ENCODE measurements at places on chromosomes 5 and 9. TPM values are rescaled to one million over a fixed set of nuclear protein-coding genes. Genes with fewer than 3 reads are reported as not detected.

The ARHGEF39 gene
- total RNA-seq, result 0.72 TPM

The MVB12B gene
- 12.3 TPM for total RNA-seq

The SMIM33 gene
- 0.13 TPM for total RNA-seq

The RAD1 gene
- total RNA-seq, result 14.8 TPM

The OBP2B gene
- total RNA-seq, result not detected

The NTRK2 gene
- 41.2 TPM for total RNA-seq

The SERF1A gene
- 8.6 TPM for total RNA-seq

The CDC25C gene
- 0.25 TPM for total RNA-seq

The C9orf72 gene
- total RNA-seq, result 16.1 TPM

The MAP1B gene
- total RNA-seq, result 57.0 TPM

The SPATA31E1 gene
- total RNA-seq, result not detected

The PCDHGA8 gene
- 1.8 TPM for total RNA-seq

GRCh38 chr9:77589046-77589795 is 58.9 kb downstream of the GNA14 start:
- H3K27me3 ChIP-seq, result no peaks in the 10 kb centered on the region
- H3K27ac ChIP-seq, result no peak overlapping the region
- no peak overlapping the region for H3K4me3 ChIP-seq
- DNase-seq, result no peak

- DNase-seq, result no peak
- H3K27ac ChIP-seq, result no peak overlapping the region
- no peak overlapping the region for H3K4me3 ChIP-seq
- no peaks in the 10 kb centered on the region for H3K27me3 ChIP-seq
- peaks cover 8% of the 10 kb centered on the region for H3K4me1 ChIP-seq
Observed at GRCh38 chr9:15433191-15433590, 10.5 kb downstream of the SNAPC3 start.

- H3K36me3 ChIP-seq, result no peaks in the 10 kb centered on the region
- no peak overlapping the region for H3K27ac ChIP-seq
- no peak for DNase-seq
- no peak overlapping the region for H3K4me3 ChIP-seq
- H3K27me3 ChIP-seq, result no peaks in the 10 kb centered on the region
Observed at GRCh38 chr5:62608529-62609511, 30.2 kb downstream of the LRRC70 start.

GRCh38 chr5:154756009-154756867 is 1.1 kb downstream of the LARP1 start:
- peak overlapping the region; percentile 96 for H3K27ac ChIP-seq
- H3K27me3 ChIP-seq, result no peaks in the 10 kb centered on the region
- H3K36me3 ChIP-seq, result no peaks in the 10 kb centered on the region
- peak; percentile 50 for DNase-seq

DNA sequence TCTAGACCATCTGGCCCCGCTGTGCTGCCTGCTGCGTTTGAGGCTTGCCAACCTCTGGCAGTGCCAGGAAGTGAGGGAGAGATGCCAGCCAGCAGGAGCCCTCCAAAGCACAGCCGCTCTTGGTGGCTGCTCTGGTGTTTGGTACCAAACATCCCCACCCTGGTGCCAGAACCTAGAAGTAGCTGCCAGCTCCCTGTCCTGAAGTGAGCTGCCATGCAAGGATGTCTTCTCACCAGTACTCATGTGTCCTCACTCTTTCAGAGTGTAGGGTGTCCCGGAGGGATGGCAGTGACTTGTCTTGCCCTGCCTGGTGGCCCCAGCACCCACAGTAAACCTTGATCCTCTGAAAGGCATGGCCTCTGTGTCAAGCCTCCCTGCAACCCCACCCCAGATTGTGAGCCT is 43.4 kb downstream of the AMBP start:
- no peak overlapping the region for H3K4me3 ChIP-seq
- no peak for DNase-seq
- H3K4me1 ChIP-seq, result no peaks in the 10 kb centered on the region
- H3K27ac ChIP-seq, result no peak overlapping the region

GRCh38 chr9:114611516-114612271 is 603 bp downstream of the TMEM268 start:
- peak overlapping the region; percentile 81 for H3K4me3 ChIP-seq
- H3K36me3 ChIP-seq, result no peaks in the 10 kb centered on the region
- H3K4me1 ChIP-seq, result peaks cover 10% of the 10 kb centered on the region

- no peak overlapping the region for H3K27ac ChIP-seq
- no peak for DNase-seq
- H3K36me3 ChIP-seq, result no peaks in the 10 kb centered on the region
- H3K27me3 ChIP-seq, result no peaks in the 10 kb centered on the region
Observed at GRCh38 chr5:74032617-74033016, 406.6 kb downstream of the ARHGEF28 start.

DNA sequence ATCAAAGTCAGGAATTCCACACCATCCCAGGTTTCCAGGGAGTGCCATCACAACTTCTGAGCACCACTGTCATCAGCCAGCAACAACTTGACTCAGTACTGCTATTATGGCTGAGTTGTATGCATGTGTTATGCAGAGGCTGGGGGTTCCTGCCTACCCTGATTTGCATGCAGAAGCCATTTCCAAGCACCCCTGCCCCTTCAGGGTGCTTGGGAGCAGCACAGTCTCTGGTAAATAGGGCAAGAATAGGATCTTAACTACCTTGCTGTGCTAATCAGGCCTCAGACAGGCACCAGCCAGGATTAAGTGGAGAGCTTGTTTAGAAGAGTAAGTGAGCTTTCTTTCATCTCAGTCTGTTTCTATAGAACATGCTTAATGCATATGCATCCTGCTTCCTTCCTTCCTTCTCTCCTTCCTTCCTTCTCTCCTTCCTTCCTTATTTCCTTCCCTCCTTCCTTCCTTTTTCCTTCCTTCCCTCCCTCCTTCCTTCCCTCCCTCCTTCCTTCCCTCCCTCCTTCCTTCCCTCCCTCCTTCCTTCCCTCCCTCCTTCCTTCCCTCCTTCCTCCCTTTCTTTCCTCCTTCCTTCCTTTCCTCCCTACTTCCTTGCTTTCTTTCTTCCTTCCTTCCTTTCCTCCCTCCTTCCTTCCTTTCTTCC is 175.7 kb downstream of the FRMD3 start:
- H3K4me3 ChIP-seq, result no peak overlapping the region
- H3K4me1 ChIP-seq, result no peaks in the 10 kb centered on the region
- no peaks in the 10 kb centered on the region for H3K36me3 ChIP-seq
- no peaks in the 10 kb centered on the region for H3K27me3 ChIP-seq
- DNase-seq, result no peak
- H3K27ac ChIP-seq, result no peak overlapping the region

DNA sequence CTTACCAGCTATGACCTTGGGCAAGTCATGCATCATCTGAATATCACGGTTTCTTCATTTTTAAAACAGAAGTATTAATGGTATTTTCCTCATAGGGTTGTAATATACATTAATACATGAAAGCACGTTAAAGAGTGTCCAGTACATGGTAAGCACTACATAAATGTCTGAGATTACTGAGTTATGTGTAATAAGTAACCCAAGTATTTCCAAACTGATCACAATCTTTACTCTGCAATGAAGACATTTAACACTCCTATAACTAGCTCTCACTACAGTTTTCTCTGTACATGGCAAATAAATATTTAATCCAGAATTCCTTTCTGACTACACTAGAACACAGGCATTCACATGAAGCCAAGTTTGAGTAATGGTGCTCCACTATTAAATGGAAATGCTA is 4.0 kb downstream of the GLDC start:
- no peaks in the 10 kb centered on the region for H3K36me3 ChIP-seq
- peak overlapping the region; percentile 81 for H3K27ac ChIP-seq
- DNase-seq, result no peak
- peaks cover 15% of the 10 kb centered on the region for H3K4me1 ChIP-seq
- H3K4me3 ChIP-seq, result no peak overlapping the region

- no peaks in the 10 kb centered on the region for H3K27me3 ChIP-seq
- H3K4me1 ChIP-seq, result no peaks in the 10 kb centered on the region
- H3K4me3 ChIP-seq, result no peak overlapping the region
Observed at GRCh38 chr9:93226819-93227218, 42.9 kb downstream of the WNK2 start.

DNA sequence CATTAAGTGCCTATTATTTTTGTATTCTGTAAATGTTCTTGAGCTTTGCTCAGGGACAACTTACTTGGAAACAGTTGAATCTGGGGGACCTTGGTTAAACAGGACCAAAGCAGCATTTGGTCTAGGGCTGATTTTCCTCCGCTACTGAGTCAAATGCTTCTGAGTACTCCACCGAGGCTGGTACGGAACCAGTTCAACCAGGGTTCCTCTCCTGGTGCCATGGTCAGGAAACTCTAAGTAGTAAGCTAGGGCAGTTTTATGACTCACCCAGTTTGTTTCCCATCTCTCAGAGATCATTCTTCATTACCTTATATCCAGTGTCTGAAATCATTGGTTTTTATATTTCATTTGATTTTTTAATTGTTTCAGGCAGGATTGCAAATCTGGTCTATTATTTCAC is 111.9 kb upstream of the TNFAIP8 start:
- H3K27ac ChIP-seq, result no peak overlapping the region
- H3K4me1 ChIP-seq, result no peaks in the 10 kb centered on the region
- H3K4me3 ChIP-seq, result no peak overlapping the region
- H3K27me3 ChIP-seq, result no peaks in the 10 kb centered on the region
- no peak for DNase-seq

- H3K27ac ChIP-seq, result no peak overlapping the region
- DNase-seq, result no peak
- H3K27me3 ChIP-seq, result no peaks in the 10 kb centered on the region
Observed at GRCh38 chr5:68049053-68049713, 166.4 kb upstream of the PIK3R1 start.

DNA sequence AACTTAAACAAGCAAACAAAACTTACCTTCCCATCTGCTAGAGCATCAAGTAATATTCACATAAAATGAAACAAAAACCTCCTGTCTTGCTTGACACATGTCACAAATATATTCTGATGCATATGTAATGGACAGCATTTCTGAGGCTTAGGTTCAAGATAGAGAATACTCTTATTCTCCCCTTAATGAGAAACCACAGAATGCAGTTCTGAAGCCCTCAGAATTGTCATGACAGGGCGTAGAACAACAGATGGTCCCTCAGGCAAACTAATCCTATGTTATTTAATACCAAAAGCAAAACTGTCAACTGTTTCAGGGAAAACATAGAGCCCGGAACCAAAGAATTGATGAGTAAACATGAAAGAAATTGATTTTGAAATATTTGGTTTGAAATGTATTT is 229.9 kb upstream of the RIOK2 start:
- no peak overlapping the region for H3K4me3 ChIP-seq
- no peak overlapping the region for H3K27ac ChIP-seq
- no peak for DNase-seq
- no peaks in the 10 kb centered on the region for H3K36me3 ChIP-seq

GRCh38 chr9:37729499-37729898 is 24.1 kb upstream of the TRMT10B start:
- no peak overlapping the region for H3K4me3 ChIP-seq
- H3K36me3 ChIP-seq, result no peaks in the 10 kb centered on the region
- H3K4me1 ChIP-seq, result no peaks in the 10 kb centered on the region
- no peaks in the 10 kb centered on the region for H3K27me3 ChIP-seq
- DNase-seq, result no peak

GRCh38 chr9:135677641-135678168 is 14.6 kb downstream of the LCN9 start:
- no peaks in the 10 kb centered on the region for H3K4me1 ChIP-seq
- DNase-seq, result no peak
- H3K27me3 ChIP-seq, result no peaks in the 10 kb centered on the region
- no peak overlapping the region for H3K4me3 ChIP-seq

- no peaks in the 10 kb centered on the region for H3K27me3 ChIP-seq
- no peak for DNase-seq
- H3K36me3 ChIP-seq, result no peaks in the 10 kb centered on the region
Observed at GRCh38 chr5:105158526-105158925, 1595.9 kb upstream of the NUDT12 start.

GRCh38 chr9:93962017-93962416 is 6.9 kb upstream of the BARX1 start:
- H3K36me3 ChIP-seq, result no peaks in the 10 kb centered on the region
- H3K4me3 ChIP-seq, result no peak overlapping the region
- H3K4me1 ChIP-seq, result no peaks in the 10 kb centered on the region

DNA sequence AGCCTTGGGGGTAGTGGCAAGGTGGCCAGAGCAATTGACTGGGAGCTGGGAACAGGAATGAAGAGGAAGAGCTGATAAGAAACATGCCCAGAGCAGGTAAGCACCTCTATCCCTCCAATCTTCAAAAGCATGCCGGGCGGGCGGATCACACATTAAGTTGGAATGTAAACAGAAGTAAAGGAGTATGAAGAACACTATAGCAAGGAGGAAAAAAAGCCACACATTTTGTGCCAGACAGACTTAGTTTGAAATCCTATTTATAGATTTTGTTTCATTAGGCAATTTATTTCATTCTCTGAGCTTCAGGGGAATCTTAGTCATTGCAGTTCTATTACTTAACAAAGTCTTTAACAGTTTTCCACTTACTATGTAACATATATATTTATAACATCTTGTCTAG is 173.9 kb upstream of the TNC start:
- no peak overlapping the region for H3K27ac ChIP-seq
- DNase-seq, result no peak
- H3K4me3 ChIP-seq, result no peak overlapping the region
- H3K27me3 ChIP-seq, result no peaks in the 10 kb centered on the region
- H3K4me1 ChIP-seq, result no peaks in the 10 kb centered on the region

- no peak for DNase-seq
- no peaks in the 10 kb centered on the region for H3K27me3 ChIP-seq
- H3K36me3 ChIP-seq, result no peaks in the 10 kb centered on the region
- no peak overlapping the region for H3K27ac ChIP-seq
Observed at GRCh38 chr5:147754372-147755122, 28.0 kb downstream of the JAKMIP2 start.

GRCh38 chr5:161149078-161149477 is 297.1 kb upstream of the ATP10B start:
- H3K27ac ChIP-seq, result no peak overlapping the region
- no peaks in the 10 kb centered on the region for H3K27me3 ChIP-seq
- no peak overlapping the region for H3K4me3 ChIP-seq
- no peaks in the 10 kb centered on the region for H3K4me1 ChIP-seq

DNA sequence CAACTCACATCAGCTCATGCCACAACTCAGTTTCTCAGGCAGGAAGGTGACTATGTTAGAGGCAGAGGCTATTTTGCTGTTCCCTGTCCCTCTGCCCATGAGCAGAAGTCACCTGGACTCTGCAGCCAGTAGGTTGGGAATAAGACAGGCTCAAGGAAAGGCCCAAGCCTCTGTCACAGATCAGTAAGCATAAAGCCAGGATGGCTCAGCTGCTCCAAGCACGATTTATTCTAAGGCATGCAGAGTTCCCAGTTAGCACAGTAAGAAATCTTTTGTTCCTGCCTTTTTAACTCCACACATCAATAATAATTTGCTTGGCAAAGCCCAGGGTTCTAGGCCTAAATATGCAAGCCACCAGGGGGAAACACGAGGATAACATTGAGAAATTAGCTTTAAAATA is 249.0 kb upstream of the ADRA1B start:
- no peaks in the 10 kb centered on the region for H3K36me3 ChIP-seq
- peak; percentile 27 for DNase-seq
- no peaks in the 10 kb centered on the region for H3K27me3 ChIP-seq
- no peaks in the 10 kb centered on the region for H3K4me1 ChIP-seq
- no peak overlapping the region for H3K4me3 ChIP-seq

Data from kidney (tissue), 22 donors.